ENCODE measurements at places on chromosomes 3 and 15. TPM values are rescaled to one million over a fixed set of nuclear protein-coding genes. Genes with fewer than 3 reads are reported as not detected.

DNA sequence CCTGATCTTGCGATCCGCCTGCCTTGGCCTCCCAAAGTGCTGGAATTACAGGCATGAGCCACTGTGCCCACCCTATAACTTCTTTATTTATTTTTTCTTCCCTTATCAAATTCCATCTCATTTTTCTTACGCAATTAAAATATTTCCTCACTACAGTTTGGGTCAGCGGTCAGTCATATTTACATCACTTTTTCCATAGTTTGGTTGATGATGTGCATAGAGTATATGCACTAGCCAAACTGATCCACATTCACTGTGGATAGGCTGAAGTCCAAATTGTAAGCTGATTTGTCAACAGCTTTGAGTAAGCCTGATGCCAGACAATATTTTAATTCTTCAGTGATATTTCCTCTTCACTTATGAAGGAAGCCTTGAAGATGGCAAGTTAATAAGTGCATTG is 256.3 kb downstream of the TIGIT start:
- no peak for DNase-seq

The CTXN2 gene
- total RNA-seq = not detected

DNA sequence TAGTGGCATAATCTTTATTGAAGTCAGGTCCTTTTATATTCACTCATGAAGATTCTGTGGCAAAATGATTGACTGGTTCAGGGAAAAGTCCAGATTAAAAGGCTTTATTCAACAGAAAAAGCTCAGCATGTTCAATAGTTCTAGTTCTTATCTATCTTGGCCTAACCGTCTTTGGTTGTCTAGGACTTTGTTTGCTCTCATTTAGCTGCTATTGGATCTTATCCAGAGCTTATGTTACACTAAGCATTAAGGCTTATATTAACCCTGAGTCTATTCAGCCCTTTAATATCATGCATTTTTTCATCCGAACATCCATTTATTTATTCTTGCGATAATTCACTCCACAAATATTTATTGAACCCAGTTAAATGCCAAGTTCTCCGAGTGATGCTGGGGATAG is 601.0 kb upstream of the SGO1 start:
- DNase-seq = no peak

DNA sequence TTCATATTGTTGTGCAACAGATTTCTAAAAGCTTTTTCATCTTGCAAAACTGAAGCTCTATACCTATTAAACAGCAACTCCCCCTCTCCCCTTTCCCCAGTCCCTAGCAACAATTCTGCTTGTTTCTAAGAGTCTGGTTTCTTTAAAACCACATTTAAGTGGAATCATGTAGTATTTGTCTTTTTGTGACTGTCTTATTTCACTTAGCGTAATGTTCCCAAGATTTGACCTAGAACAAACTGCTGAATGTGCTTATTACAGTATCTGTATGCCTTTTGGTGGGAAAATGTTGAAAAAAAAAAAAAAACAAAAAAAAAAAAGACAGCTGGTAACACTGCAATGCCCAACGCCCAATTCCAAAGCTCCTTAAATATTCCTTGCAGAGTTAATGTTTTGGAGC is 19.5 kb upstream of the SPESP1 start:
- DNase-seq = no peak

Data from HFFc6 (cell line).